ENCODE measurements at places on chromosomes 1 and 21.

GRCh38 chr1:206823727-206824126 is 41.7 kb upstream of the IL20 start:
- no peak for DNase-seq

DNA sequence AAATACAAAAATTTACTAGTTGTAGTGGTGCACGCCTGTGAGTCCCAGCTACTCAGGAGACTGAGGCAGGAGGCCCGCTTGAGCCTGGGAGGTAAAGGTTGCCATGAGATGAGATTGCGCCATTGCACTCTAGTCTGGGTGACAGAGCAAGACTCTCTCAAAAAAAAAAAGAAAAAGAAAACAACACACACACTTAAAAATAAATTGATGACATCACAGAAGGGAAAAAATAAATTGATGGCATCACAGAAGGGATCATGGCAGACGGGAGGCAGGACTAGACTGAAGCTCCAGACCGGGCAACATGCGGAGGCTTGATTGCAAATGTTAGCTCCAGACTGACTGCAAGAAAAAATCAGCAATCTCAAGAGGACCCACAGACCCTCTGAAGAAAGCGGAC is 43.3 kb downstream of the KLHL20 start:
- no peak for DNase-seq

GRCh38 chr1:210339500-210339899 is 10.8 kb downstream of the HHAT start:
- DNase-seq = no peak

GRCh38 chr1:56286956-56287355 is 292.4 kb downstream of the PLPP3 start:
- no peak for DNase-seq

- DNase-seq = peak; percentile 30
These were observed 6.4 kb upstream of the GSTM4 start for GRCh38 chr1:109649491-109649914.

GRCh38 chr1:177333936-177334595 is 163.3 kb downstream of the BRINP2 start:
- no peak for DNase-seq

DNA sequence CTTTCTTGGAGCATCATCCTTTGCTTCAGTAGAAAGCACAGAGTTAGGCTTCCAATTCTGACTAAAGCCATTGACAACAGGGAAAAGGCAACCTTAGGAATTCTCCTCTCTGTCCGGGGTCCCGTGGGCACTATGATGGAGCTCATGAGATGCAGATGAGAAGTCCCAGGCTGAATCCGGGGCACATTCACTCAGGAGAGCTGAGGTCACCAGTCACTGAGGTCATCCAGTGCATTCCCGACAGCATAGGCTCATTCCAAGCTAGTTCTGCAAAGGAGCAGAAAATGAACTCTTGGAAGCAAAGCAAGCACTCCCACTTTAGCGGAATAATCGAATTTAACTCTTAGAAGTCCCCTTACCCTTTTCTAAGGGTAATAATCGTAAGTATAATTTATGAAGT is 6.8 kb downstream of the CR1 start:
- no peak for DNase-seq

- no peak for DNase-seq
These were observed 61.7 kb downstream of the ALPL start for GRCh38 chr1:21570885-21571284.

GRCh38 chr1:26727476-26727875 is 31.7 kb downstream of the ARID1A start:
- DNase-seq = no peak

DNA sequence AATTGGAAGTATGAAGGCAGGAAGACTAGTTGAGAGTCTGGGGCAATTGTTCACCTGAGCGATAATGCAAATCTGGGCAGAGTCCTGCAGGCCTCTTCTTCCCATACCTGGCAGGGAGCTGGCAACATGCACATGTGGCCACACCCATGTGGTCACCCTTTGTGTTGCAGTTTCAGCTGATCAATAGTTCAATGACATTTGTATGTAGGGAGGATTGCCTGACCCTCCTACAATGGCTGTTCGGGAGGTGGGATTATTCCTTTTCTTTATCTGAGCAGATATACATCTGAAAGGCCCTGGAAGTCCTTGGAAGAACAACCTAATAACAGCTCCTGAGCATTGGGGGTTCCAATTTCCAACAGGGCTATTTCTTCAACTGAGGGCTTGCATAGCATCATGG is 15.2 kb upstream of the TRIM45 start:
- DNase-seq = no peak

DNA sequence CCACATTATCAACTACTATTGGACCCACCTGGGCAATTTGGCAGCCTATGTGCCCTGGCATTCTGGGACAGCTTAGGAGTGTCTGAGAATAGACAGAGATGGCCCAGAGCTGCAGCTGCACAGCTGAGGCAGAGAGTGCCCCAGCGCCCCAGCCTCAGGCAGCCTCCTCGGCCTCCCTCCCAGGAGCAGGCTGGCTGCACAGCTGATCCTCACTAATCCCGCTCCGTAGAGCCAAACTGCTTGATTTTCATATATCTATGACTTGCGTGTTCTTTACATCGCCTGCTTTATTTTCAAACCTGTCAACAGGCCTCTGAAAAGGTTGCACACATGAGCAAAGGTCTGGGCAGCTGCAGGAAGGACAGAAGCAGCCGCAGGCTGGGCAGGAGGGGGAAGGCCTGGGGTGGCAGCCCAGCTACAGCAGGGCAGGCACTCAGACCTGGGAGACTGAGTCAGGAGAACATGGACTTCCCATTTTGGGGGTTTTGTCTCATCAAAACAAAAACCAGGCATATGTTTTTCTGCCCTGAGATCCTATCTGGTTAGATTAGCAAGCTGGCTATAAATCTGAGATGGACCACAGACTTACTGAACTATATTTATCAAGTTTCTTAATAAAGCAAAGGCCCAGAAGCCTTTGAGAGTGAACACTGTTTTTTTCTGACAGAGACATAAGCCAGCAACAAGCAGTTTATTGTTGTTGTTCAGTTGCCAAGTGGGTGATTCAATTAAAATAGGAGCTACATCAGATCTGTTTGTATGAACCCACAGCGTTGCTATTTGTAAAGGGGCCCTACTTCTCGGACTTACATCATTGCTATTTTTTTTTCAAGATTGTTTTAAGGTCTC is 301.8 kb upstream of the DUSP10 start:
- DNase-seq = no peak

DNA sequence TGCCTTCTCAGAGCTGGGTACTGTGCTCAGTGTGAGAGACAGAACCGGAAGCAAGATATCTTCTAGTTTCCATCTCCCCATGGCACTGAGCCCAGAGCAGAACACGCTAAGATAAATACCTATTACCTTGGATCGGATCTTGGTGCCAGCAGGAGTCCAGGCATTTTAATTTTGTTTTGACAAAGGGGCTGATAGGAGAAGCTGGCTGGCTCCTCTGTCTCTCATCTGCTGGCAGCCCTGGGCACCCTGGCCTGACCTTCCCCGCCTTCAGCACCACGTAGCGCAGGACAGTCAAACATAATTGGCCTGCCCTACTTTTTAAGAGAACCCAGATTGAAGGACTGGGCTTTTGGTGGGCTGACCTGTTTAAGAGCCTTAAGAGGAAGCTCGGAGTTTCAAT is 160.7 kb upstream of the KLHDC7A start:
- no peak for DNase-seq
